Mucosa of gallbladder (tissue), 1 donor: ENCODE measurements at places on chromosomes 12 and 14. TPM values are rescaled to one million over a fixed set of nuclear protein-coding genes. Genes with fewer than 3 reads are reported as not detected.

GRCh38 chr12:38399711-38400206 lies 83.2 kb downstream of the ALG10B start:
- DNase-seq = no peak

- no peak for DNase-seq
Measured at GRCh38 chr14:96666088-96666487, 131.1 kb upstream of the VRK1 start.

DNA sequence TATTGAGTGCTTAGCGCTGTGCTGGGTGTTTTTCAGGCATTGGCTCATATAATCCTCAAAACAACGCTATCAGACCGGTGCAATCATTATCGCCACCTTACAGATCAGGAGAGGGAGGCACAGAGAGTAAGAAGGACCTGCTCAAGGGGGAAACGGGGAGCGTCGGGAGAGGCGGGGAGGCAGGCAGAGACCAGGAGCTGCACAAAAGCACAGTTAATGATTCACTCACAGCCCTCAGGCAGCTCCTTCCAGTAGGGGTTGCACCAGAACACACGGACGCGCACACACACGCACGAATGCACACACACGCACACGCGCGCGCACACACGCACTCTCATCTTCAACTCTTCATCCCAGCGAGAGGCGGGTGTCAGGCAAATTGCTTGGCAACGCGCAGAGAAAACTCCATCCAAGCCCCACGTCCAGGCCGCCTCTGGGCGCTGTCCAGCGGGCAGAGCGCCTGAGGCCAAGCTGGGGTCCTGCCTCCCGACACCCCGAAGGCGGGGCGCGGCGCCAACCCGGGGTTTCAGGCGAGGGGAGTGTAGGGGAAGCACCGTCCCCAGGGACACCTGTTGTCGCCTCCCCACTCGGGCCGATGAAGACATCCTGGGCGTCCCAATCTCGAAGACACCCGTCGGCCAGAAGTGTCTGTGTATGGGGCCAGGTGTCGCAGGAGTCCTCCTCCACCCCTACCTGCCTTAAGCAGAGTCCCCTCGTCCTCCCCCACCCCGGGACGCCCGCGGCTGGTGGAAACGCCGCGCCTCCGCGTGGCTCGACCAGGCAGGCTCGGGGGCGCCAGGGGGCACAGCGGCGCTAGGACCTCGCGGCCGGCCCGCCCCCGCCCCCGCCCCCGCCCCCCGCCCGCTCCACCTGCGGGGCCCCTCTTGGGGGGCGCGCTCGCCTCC lies 35.5 kb upstream of the STON2 start:
- DNase-seq = peak; percentile 31

- DNase-seq = no peak
Measured at GRCh38 chr14:81401420-81402122, 1.4 kb upstream of the STON2 start.

GRCh38 chr14:55136241-55136640 lies 7.2 kb downstream of the LGALS3 start:
- no peak for DNase-seq

DNA sequence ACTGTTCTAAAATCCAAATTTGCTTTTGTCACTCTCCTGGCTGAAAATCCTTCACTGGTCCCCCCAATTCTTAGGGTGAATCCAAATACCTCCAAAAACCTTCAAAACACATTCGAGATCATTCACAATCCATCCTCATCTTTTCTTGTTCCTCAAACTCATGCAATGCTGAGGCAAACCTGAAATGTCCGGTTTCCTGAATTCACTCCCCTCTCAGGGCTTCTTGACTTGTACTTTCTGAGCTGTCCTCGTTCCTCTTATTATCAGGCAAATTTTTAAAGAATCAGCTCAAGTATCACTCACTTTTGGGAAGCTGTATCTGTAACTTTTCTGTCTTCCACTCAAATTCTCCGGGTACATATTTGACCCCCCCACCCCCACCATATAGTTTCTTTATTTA lies 84.9 kb upstream of the DUSP6 start:
- DNase-seq = no peak

DNA sequence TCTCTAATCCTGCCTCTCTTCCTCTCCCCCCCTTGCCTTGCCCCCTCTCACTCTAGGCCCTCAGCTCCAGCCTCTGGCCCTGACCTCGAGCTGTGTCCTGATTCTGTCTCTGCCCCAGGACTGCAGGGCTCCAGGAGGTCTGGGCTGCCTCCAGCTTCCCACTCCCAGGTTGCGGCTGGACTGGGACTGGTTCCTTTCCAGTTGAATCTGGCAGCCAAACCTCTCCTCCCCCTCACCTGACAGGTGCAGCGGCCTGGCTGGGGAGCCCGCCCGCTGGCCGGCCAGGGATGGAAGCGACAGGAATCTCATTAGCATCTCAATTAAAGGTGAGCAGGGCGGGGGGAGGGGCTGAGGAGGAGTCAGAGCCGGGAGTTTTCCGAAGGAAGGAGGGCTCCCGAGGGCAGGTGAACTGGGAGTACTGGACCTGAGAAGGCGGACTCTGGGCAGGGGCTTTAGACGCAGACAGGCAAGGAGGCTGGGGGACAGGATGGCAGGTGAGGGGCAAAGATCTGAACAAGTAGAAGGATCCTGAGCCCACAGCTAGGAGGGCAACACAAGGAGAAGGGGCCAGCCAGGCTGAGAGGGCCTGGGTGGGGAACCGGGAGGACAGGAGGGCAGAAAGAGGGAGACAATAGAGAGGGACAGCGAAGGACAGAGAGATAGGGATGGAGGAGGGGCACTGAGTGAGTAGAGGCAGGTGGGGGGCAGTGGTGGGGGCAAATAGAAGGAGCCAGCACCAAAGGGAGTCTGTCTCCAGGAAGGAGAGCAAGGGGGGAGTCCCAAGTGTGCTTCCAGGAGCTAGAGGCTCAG lies at the start of gene SCNN1A:
Gene SCNN1A (minus strand): TSS at position 295 of the 810 bp plus-strand sequence. CDS start 780 bp downstream, outside the sequence.
- peak; percentile 68 for DNase-seq

DNA sequence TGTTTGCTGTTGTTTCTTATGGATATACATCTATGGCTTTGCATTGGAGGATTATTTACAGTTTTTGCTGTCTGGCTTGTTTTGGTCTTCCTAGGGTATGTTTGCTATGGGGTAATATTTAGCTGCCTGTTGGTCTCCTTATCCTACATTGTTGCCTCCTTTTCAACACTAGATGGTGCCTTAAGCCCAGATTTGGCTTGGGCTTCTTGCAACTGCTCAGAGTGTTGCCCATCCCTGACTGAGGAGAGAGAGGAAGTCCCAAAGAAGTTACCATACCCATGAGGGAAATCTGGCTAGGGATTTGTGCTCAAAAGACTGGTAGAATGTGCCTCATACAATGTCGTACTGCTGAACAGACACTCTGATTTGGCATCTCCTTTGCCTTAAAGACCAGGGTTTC lies 94.6 kb upstream of the MUCL1 start:
- DNase-seq = no peak

DNA sequence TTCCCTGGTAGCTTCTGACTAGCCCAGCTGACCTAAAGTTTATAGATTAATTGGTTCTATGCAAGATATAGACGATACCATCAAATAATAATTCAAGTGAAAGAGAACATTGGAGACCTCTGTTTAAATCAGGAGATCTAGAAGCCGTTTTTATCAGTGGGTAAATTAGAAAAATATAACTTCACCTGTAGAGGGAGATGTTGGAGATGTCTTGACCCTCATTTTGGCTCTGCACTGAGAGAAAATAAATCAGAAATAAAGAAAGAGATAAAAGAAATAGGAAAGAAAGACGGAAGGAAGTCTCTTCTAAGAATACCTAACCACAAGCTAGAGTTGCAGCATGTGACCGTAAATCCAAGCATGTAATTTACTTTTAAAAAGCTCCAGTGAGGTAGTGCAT lies 684.5 kb downstream of the C12orf50 start:
- no peak for DNase-seq

- no peak for DNase-seq
Measured at GRCh38 chr14:70721542-70721941, 79.8 kb downstream of the TTC9 start.

GRCh38 chr12:120286768-120287490 lies 4.8 kb downstream of the RNU4-2 start:
- no peak for DNase-seq

DNA sequence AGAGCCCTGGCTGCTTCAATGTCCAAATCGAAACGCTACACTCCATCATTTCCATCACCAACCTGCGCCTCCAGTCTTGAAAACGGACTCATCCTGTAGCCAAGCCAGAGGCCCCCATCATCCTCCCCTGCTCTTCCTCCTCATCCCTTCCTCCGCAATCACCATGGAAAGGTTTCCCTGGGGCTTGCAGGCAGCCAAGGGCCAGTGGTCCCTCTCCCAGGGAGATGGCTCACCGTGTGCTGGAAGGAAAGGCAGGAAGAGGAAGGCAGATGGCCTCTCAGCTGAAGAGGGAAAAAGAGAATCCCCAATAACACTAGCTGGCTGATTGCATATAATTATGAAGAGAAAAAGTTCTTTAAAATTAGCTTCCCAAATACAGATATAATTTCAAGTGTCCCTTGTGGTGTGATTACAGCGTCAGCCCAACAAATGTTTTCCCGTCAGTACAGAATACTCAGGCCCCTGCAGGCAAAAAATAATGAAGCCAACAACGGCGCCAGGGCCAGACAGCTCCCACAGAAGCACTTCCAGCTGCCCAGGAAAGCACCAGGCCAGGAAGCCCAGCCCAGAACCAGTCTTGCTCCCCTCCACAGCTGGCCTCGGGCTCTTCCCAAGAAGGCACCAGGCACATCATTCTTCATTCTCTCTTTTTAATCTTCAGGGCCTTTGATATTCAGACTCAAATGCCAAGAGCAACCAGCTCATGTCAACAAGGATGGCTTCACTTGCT lies 24.7 kb downstream of the ITPK1 start:
- DNase-seq = no peak

GRCh38 chr12:15163030-15163976 lies 57.9 kb downstream of the RERG start:
- DNase-seq = no peak

DNA sequence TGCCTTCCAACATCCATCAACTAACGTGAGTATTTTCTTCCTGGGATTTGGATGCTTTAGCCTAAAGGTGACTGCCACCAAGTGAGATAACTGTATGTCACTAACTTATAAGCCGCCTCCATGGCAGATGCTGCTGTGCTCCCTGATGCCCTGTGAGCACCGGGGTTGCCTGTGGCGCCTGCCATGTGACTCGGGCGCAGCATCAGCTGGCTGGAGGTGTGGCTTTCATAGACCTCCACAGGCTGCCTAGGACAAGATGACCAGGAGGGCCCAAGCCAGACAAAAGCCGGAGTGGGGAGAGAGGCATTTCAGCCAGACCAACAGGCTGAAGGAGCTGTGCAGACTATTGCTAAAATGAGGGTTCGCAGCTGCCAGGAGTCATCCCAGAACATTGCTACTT lies 55.7 kb downstream of the ANAPC7 start:
- DNase-seq = no peak

DNA sequence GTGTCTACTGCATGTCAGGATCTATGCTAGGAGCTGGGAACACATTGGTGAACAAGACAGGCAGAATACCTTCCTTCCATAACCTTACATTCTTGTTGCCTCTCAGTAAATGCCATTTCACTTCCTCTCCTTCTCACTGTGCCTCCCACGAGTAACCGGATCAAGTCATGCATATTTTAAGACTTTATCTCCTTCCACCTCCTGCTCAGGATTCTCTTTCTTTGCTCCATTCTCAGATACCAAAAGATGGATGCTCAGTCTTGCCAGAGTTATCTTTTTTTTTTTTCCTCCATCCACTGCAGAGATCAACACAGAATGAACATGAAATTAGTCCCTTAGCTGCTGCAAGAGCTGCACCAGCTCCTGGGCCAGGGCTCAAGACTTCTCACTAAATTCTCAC lies 20.0 kb upstream of the APPL2 start:
- no peak for DNase-seq

DNA sequence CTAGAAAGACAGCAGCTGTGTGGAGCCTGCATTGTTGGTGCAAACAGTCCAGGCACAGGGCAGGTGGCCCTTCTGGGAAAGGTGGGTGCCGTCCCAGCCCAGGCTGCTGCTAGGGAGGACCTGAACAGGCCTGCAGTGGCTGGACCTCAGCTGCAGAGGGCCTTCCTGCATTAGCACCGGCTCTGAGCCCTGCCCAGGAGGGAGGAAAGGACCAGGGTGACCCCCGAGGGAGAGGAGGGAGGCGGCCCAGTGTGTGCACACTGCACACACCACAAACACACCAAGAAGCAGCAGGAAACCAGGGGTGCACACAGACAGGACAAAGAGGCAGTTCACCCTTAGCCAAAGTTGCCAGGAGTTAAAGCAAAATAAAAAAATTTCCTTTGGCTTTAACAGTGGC lies 8.0 kb upstream of the PGAM5 start:
- no peak for DNase-seq

GRCh38 chr12:96146747-96147146 lies 47.4 kb upstream of the ELK3 start:
- no peak for DNase-seq

GRCh38 chr14:97277711-97278110 lies 480.5 kb downstream of the VRK1 start:
- no peak for DNase-seq

The ADCY6 gene
- 69.9 TPM for total RNA-seq

The AQP2 gene
- not detected for total RNA-seq

The SERPINA5 gene
- total RNA-seq = 655 TPM

The KRT7 gene
- 335 TPM for total RNA-seq

The SRRM4 gene
- 0.03 TPM for total RNA-seq

The CTSG gene
- total RNA-seq = 4.9 TPM

The TMEM63C gene
- total RNA-seq = 1.4 TPM

The PRICKLE1 gene
- total RNA-seq = 32.8 TPM

The DYRK2 gene
- total RNA-seq = 67.5 TPM
